Stimulated activated CD4-positive, alpha-beta T cell treated with anti-CD3 and anti-CD28 coated beads, Interleukin-2, amount 100 ng/mL, for 24 hours (primary cell): ENCODE measurements at places on chromosomes 3 and 15.

GRCh38 chr3:136377508-136377907, 127.4 kb downstream of the PCCB start:
- no peak for DNase-seq

GRCh38 chr15:63480441-63480821, 24.0 kb upstream of the USP3 start:
- DNase-seq, result no peak

GRCh38 chr15:82854554-82854953, 45.1 kb downstream of the WHAMM start:
- no peak for DNase-seq

DNA sequence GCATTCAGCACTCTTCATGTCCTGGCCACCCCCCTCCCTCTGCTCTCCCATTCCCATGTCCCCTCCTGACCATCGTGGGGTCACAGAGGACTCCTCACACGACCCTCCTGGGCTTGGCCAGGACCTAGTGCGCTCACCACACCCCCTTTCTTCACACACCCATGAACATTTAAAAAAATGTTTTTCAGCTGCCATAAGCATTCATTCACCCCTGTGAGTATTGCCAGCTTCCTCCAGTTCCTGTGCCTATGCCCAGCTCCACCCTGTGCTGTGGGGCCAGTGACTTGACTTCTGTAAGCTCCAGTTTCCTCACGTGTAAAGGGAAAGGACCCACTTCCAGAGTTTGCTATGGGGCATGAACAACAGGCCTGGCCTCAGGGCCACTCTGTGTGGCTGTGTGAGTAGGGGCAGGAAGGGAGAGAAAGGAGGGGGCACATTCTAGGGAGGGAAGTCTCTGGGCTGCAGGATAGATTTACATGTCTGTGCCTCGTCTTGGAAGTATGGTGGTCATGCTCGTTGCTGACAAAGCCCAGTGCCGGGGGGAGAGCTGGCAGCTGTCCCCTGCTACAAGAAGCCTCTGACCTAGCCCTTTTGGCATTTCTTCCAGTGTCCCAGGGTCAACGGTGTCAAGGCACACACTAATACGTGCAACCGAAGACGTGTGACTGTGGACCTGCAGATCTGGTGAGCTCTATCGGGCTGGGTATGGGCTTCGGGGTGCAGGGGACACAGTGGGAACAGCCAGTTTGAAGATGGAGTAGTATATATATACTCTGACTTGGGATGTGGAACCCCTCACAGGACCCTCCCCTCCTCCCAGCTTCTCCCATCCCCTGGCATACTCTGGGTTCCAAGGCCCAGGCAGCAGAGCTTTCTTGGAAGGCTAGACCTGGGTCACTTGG, 22.8 kb downstream of the ESYT3 start:
- no peak for DNase-seq

GRCh38 chr3:17979252-17979651, 236.8 kb upstream of the TBC1D5 start:
- DNase-seq, result no peak

DNA sequence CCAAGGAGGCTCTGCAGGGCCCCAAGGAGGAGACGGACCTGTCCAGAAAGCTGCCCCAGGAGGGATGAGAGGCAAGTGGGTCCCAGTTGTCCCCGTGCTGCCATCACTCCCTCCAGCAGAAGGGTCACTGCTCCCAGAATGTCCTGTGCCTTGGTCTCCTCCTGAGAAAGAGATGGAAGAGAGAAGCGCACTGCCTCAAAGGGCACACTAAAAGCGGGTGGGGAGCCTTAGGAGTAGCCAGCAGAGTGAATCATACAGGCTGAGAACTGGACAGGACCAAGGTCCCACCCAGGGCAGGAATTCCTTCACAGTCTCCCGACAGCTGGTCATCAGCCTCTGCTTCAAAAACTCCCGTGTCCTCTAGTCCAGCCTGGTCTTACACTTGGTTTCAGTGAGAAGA, 4.6 kb downstream of the THPO start:
- no peak for DNase-seq

- DNase-seq, result no peak
These were observed 117.8 kb upstream of the IGF1R start for GRCh38 chr15:98530570-98530969.

GRCh38 chr15:40803688-40804087, 3.2 kb upstream of the ZFYVE19 start:
- DNase-seq, result no peak

DNA sequence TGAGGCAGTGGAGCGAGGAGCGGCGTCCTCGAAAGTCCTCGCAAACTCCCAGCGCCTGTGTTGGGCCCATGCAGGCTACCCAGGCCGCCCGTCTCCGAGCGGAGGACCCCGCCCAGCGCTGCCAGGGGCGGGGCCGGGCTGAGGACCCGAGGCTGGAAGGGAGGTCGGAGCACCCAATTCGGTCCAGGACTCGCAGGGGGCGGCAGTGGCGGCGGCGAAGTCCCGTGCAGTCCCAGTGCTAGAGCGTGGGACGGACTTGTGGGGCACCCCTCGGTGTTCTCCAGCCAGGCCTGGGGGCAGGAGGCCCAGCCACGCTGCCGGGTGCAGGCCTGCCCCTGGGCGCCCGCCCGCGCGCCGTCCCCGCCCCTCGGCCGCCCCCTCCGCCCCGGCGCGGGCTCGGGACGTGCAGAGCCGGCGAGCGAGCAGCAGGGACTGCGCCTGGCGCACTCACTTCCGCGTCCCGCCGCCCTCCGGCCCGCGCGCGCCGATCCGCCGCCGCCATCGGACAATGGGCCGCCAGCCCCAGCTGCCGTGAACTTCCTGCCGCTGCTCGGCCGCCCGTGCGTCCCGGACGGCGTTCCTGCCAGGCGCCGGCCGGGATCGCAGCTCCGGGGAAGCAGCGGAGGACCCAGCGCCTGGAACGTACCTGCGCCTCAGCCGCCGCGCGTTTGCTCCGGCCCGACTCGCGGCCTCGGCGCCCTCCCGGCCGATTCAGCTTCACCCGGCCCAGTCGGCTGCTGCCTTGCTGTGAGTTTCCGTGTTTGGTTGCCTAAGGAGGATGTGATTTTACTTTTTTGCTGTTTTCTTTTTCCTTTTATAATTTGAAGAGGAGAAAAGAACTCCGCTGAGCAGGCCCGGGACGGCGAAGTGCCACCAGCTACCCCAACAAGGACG, 596 bp upstream of the LIMD1 start:
- peak; percentile 68 for DNase-seq
